HuH-7.5 (cell line): ENCODE measurements at places on chromosomes 12 and 14.

DNA sequence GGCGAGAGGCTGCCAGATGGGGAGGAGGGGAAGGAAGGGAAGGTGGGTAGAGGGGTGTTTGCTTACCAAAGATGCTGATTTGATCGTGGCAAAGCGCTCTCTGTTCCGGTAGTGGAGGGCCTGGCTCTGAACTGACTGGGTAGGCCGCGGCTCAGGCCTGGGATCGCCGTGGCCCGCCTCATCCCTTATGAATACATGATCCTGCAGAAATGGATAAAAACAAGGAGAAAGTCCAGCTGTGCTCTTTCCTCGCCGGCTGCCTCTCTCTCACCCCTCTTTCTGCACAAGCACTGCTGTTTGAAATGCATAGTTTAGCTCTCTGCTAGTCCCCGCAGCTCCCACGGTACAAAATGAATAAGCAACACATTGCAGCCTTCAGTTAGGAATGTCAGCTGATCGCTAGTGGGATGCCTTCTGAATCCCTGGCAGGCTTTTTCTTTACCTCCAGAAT, 53.8 kb downstream of the PEBP1 start:
- DNase-seq, result no peak

DNA sequence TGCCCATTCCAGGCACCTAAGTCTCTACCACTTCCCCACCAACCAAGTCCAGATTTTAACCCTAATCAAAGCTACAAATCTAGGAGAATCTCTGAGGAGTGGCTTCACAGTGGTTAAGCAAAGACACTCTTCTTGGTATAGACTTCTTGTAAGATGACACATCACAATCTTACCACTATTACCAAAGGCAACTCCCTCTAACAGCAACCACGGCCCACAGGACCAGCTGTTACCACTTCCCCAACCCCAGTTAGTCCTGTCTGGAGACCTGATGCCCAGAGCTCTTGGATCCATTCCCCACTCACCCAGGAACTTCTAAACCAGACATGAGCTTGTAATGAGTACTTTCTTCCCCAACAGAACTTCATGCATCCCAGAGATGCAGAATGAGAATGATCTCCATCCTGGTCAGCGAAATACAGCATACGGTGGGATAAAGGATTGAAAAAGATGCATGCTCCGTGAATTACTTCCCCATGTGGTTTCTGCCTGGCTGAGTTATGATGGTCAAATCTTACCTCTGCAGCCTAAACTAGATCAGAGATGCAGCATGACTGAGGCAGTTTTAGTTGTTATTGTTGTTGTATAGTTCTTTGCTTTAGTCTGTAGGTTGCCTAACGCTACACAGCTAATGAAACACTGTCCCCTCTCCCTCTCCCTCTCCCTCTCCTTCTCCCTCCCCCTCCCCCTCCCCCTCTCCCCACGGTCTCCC, 87.7 kb upstream of the FOXN3 start:
- no peak for DNase-seq

DNA sequence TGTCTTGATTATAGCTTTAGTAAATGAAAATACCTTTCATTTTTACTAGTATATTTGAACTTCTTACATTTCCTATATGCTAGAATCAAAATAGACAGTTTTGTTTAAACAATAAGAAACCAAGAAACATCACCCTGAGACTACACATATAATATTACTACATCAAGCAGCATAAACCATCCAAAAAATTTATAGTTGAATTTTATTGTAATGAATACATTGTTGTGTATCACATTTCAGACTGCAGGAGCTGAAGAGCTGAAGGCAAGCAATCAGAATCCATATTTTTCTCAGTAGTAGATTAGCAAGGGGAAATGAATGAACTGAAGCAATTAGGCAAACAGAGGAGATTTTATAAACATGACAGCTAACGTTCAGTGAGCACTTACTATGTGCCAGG, 379.2 kb downstream of the BTG1 start:
- DNase-seq, result no peak

DNA sequence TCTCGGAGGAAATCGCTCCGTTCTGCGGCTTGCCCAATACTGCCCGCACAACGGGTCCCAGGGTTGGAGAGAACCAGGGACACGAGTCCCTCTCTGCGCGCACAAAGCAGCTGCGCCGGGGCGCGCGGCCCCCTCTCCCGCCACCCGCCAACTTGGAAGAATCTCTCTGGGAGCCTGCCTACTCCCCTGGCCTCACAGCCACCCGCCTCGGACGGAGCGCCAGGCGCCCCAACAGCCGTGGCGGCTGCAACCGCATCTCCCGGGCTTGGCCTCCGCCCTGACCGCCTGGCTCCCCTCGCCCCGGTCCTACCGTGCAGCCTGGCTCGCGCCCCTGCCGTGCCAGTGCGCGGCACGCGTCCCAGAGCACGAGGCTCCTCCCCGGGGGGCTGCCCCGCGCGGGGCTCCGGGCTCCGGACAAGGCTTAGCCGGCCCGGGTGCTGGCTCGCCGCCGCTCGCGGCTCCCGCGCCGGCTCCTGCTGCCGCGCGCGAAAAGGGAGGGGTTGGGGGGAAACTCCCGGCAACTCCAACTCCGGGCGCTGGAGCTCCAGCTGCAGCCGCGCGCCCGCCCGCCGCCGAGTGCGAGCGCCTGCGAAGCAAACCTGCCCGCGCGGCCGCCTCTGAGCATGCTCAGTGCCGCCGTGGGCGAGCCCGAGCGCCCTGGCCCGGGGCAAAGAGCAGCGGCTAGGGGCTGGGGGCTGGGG, at the start of gene STXBP6:
STXBP6 (minus strand) TSS at position 580 of the 701 bp plus-strand sequence. CDS start 75,329 bp downstream, outside the sequence.
- peak; percentile 57 for DNase-seq

DNA sequence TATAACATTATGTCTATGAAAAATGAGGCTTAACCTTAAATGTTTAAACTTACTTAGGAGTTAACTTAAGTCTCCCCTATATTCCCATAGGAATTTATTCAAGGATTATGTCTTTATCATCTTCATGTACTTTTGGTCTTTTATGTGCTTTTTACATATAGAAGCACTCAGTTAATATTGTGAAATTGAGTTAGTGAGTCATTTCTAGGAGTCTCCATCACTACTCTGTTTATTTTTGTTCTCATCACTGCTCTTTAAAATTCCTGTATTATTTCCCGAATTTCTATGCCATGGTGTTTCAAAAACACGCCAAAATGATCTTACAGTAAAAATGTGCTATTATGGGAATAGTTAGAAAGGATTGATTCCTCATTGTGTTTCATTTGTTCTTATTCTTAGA, 31.6 kb downstream of the TBC1D15 start:
- DNase-seq, result no peak

GRCh38 chr12:105721891-105722290, 391.4 kb downstream of the C12orf75 start:
- DNase-seq, result no peak

DNA sequence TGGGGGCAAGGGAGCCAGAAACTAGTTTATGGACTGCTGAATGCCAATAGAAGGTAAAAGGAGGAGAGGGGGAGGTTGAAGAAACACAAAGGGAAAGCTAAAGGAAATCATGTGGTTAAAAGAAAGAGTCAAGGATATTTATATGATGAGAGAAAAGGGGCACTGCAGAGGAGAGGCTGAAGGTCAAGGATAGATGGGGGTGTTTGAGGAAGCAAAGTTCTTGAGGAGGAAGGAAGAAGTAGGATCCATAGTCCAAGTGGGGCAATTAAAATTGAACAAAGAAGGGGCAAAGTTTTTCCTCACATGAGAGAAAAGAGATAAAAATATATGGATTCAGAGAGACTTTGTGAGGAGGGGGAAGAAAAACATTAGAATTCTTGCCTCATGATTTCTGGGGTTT, 10.1 kb upstream of the DBX2 start:
- no peak for DNase-seq

DNA sequence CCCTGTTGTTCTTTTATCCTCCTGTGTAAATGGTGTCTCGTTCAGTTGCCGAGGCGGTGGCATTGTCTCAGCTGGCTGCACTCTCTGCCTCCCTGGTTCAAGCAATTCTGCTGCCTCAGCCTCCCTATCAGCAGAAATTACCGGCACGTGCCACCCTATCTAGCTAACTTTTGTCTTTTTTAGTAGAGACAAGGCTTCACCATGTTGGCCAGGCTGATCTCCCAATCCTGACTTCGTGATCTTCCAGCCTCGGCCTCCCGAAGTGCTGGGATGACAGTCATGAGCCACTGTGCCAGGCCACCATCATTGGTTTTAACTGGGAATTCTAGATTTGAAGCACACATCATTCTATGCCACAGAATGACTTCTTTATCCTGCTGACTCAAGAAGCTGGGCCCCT, 175.3 kb upstream of the ALG10B start:
- DNase-seq, result no peak

- no peak for DNase-seq
These were observed 1297.3 kb downstream of the AACS start for GRCh38 chr12:126362493-126362892.

- DNase-seq, result no peak
These were observed 501.5 kb upstream of the TBX3 start for GRCh38 chr12:115185506-115185905.

- no peak for DNase-seq
These were observed 144.8 kb downstream of the KITLG start for GRCh38 chr12:88435334-88436076.
